ENCODE measurements at places on chromosomes 6 and 20.

GRCh38 chr6:1702580-1703051, 92.9 kb downstream of the FOXC1 start:
- no peak for DNase-seq

GRCh38 chr6:56708810-56709597, 66.3 kb upstream of the DST start:
- no peak for DNase-seq

- DNase-seq = no peak
Observed at GRCh38 chr6:108795814-108796213, 52.4 kb upstream of the ARMC2 start.

- no peak for DNase-seq
Observed at GRCh38 chr20:41293269-41294037, 24.1 kb downstream of the ZHX3 start.

DNA sequence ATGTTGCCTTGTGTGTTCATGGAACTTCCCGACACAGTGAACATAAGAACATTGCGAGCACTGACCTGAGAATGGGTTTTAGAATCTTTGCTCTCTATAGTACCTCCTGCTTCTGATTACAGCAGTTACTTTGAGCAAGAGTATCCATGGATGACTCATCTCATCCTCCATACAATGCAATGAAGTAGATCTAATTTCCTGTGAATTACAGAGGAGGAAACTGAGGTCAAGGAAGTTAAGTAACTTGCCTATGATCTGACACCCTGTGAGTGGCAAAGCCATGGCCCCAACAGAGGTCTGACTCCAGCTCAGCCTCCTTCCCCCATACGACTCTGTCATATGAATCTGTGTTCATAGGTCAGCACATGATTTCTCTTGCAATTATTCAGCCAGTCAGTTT, 518.1 kb downstream of the TFAP2A start:
- no peak for DNase-seq

DNA sequence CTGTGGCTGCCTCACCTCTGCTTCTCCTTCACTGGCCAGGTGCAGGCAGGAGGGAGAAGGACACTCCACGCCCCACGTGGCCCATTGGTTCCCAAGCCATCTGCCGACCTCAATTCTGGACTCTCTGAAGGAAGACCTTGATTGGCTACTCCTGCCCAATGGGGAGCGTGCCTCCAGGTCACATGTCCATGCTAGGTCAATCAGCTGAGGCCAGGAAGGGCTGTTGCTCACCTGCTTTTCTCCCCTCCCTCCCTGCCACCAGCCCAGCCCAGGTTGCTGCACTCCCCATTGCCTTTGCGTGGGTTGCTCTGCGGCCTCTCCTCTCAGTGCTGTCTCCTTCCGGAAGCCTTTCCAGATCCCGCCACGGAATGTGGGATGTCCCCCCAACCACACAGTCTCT, 21.9 kb upstream of the CDH4 start:
- DNase-seq = no peak

- DNase-seq = no peak
Observed at GRCh38 chr6:24145690-24146131, 19.7 kb downstream of the NRSN1 start.

DNA sequence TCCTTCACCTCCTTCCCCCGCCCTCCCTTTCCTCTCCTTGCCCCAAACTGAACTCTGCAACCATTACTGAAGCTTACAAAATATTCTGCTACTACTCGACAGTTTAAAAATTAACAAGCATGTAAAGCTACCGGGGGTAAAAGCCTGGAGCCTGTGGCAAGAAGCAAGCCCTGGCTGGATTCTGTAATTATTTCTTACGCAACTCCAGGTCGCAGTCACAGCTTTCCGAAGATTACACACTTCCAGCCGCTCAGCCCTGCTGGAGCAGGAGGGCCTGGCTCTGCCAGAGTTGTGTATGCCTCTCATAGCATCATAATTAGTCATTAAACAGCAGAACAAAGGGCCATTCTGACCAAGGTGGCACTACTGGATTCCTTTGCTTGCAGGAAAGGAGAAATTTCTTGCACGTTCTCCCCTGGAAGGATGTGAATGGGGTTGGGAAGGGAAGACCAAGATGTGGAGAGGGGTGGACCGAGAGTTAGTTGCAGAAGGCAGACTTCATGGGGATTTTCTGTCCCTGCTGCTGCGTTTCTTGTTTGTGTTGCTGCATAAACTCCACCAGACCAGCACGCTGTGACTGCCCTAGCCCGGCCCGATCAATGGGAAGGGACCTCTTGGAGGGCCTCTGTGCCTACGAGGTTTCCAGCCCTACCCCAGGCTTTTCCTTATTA, 23.6 kb downstream of the FOXQ1 start:
- no peak for DNase-seq

DNA sequence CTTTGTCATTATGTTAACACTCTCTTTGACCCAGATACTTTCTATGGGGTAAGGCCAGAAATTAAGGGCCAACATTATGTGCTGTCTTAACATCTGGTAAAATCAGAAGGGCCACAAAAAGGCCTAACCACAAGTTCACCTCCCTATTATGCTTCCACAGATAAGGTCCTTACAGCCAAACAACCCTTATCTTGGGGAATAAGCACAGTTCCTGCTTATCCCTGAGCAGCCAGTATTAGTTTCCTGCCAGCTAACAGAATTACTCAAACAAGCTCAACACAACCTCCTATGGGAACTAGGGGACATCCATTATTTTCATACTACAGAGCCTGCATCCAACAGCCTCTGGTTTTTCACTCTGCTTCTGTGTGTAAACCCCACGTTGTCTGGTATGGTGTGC, 724.8 kb downstream of the HACE1 start:
- DNase-seq = no peak

Data from activated naive CD4-positive, alpha-beta T cell treated with anti-CD3 and anti-CD28 coated beads for 36 hours (primary cell).